Activated T-helper 2 cell treated with anti-CD3 and anti-CD28 coated beads, Interferon-gamma antibody, Interleukin-2, Interleukin-4, amounts not matched to agents 10 μg/mL and 5 μg/mL and 100 μg/mL, durations not matched to agents 14 hours and 24 hours and 36 hours (primary cell): ENCODE measurements at places on chromosomes 7 and 10.

GRCh38 chr7:84508606-84509005, 314.0 kb upstream of the SEMA3A start:
- DNase-seq = no peak

DNA sequence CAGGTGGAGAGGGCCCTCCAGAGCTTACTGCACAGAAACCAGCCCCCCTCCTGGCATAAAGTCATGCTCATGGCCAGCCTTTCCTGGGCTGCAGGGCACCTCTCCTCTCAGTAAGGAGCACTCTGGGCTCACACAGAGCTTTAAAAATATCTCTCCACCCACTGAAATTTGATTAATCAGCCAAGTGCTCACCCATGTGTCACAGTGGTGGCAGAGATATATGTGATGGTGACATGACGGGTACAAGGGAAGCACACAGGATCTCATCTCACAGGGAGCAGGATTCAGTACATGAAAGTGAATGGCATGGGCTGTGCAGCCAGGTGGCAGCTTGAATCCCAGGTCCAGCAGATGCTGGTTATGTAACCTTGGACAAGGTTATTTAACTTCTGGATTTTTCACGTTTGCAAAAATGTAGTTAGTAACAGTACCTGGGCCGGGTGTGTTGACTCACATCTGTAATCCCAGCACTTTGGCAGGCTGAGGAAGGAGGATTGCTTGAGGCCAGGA, 144.8 kb downstream of the CALN1 start:
- no peak for DNase-seq

GRCh38 chr7:138097064-138097741, 20.9 kb downstream of the AKR1D1 start:
- DNase-seq = no peak

GRCh38 chr10:94069884-94070283, 76.2 kb downstream of the PLCE1 start:
- DNase-seq = no peak

GRCh38 chr7:140676306-140676705, 3.6 kb downstream of the ADCK2 start:
- no peak for DNase-seq

DNA sequence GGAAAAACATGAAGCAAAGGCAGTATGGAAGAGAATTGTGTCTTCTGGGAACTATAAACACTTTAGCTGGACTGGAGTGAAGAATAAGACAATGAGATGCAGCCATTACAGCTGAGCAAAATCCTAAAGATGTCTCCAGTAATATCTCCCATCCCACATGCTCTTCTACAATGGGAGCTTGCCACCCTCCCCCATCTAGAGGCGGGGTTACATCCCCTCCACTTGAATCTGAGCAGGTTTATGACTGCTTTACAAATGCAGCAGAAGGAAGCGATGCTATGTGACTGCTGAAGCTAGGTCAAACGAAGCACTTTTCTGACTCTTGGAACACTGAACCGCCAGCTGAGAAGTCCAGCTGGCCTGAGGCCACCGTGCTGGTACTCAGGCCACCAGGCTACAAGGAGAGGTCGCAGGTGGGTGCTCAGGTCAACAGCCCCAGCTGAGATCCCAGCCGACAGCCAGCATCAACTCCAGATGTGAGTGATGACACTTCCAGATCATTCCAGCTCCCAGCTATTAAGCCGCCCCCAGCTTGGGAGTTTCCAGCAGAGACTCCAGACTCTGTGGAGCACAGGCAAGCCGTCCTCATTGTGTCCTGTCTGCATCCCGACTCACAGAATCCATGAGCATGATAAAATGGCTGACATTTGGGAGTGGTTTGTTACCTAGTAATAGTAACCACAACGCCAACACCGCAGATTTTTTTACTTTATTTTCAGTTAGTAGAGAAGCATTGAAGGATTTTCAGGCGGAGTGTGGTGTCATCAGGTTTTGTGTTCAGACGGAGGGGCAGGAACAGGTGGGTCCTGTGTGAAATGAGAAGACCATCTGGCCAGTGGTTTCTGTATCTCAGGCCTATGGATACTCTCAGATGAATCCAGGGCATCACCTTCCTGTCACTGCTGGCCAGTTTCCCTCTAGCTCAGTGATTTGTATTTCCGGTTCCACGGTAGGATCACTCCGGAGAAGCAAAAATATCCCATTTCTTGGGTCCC, 89.3 kb downstream of the NPY start:
- no peak for DNase-seq

GRCh38 chr10:111933937-111934336, 249.6 kb downstream of the GPAM start:
- DNase-seq = no peak

GRCh38 chr10:93165367-93165766, 91.7 kb downstream of the CYP26A1 start:
- DNase-seq = no peak
